H1 (cell line): ENCODE measurements at places on chromosomes 2 and 18.
A peak's percentile ranks its signal among the peaks of the same experiment; 100 is the strongest.

DNA sequence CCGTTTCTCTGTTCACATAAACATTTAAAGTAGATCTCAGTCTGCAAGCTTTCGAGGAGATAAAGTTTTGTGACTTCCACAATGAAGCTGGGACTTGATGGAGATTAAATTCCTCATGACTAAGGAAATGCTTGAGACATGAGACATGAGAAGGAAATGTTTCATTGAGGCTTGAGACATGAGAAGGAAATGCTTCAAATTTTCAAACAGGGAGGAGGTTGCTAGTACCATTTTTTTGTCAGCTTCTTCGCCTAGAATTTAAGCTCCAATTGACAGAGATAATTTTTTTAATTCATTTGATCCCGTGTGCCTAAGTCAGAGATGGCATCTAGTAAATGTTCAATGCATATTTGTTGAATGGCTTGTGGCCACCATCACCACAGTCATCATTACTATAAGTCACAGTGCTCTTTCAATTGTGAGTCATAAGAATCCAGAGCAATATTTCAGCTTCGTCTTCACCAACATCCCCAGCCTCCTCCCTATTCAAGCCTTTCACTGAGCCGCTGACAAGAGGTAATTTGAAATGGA is 543 bp upstream of the MARCHF4 start:
- DNase-seq: no peak

GRCh38 chr18:40222776-40223175 is 1732.3 kb upstream of the PIK3C3 start:
- no peak for DNase-seq

DNA sequence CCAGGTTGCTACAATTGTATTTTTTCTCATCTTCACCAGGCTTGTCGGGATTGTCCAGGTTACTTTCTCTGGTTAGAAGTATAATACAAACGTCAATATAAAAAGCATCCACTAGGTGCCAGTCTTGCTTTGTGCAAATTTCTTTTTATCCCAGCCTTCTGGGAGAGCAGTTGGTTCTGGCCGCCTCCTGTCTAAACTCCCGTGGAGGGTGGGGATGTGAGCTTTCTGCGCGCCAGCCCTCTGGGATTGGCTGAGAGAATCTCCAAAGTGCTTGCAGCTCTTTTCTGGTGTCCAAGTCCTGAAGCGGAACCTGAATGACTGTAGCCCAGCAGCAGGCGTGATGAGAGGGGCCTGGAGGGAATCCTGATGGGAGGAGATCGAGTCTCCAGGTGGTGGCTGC is 22.4 kb upstream of the TOGARAM2 start:
- DNase-seq: peak; percentile 69

DNA sequence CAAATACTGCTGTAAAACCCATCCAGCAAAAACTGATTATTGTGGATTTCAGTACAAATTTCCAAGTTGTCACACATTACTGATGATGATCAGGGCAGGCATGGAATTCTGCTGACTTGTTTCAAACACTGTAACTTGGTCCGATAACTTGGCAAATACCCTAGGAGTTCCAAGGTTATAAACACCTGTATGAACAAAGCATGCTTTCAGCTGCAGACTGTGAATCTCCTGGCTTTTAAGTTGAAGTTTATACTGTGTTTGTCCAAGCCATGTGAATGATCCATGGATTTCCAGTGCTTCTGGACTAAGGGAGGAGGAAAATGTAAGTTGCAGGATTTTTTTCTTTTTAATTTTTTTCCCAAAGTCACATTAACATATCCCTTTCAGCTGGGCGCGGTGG is 70.0 kb upstream of the SLC25A52 start:
- DNase-seq: no peak

DNA sequence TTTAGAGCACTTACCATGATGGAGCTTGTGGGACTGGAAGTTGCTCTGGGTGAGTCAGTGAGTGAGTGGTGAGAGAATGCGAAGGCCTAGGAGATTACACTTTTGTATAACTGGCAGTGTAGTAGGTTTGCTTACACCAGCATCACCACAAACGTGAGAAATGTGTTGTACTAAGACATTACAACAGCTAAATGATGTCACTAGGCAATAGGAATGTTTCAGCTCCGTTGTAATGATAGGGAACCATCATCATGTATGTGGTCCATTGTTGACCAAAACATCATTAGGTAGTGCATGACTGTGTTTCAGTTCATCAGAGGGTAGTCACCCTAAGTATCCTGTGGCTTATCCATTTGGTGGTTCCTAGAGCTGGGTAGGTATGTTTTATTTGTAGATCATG is 11.9 kb downstream of the ZNF407 start:
- no peak for DNase-seq
